ENCODE measurements at places on chromosomes 3 and 15.

GRCh38 chr15:81478354-81478753 is 104.3 kb upstream of the TMC3 start:
- no peak for DNase-seq

DNA sequence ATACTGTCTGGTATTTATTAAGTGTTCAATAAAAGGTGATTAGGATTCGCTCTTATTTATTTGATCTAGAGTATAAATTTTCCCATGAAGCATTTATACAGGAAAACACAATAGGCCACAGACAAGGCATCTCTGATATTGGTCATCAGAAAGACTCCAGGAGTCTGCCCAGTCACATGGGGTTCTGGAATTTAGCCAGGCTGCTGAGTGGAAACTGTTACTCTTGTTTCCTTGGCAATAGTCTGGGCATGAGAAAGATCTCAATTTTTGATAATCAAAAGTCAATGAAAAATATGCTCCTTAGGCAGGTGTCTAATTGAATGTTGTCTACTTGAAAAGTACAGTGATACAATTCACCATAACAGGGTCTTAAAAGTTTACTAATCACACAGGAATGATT is 161.2 kb downstream of the FRMD5 start:
- no peak for DNase-seq

GRCh38 chr15:81747482-81747881 is 298.3 kb downstream of the MEX3B start:
- DNase-seq = no peak

GRCh38 chr3:59710554-59710953 is 660.7 kb upstream of the CFAP20DC start:
- DNase-seq = no peak

- DNase-seq = no peak
Observed at GRCh38 chr3:156471431-156471830, 83.5 kb downstream of the SSR3 start.

DNA sequence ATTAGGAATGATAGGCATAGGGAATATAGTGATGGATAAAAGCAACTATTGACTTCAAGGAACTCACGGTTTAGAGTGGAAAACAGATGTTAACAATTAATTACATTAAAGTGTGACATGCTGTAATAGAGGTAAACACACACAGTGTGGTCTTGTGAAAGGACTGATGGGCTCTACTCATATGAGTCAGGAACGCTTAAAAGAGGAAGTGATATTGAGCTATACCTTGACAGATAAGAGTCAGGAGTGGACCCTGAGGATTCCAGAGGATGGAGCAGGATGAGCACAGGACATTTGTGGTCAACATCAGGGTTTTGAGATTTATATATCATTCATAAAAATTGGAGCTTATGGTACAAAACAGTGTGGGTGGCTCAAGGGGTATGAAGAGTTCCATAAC is 11.0 kb downstream of the EXOG start:
- no peak for DNase-seq

DNA sequence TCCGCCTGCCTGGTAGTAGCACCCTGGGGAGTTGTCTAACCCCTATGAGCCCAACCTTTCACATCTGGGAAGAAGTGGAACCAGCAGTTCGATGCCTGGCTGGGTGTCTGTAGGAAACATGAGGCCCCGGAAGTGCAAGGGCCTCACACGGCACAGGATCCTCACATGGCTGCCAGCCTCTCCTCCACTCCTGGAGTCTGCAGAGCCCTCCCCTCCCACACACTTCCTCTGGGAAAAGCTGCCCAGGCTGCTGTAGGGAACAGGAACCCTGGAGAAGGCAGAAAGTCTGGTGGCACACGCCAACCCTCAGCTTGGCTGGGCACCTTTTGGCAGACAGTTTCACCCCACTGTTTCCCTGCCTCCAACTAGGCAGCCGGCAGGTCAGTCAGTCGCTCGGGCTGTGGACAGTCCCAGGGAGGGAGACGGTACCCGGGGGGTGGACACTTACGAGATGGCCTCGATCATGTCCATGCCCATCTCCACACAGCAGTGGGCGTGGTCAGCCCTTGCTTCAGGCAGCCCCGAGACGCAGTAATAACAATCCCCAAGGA is 118.4 kb downstream of the ADCY5 start:
- DNase-seq = no peak

DNA sequence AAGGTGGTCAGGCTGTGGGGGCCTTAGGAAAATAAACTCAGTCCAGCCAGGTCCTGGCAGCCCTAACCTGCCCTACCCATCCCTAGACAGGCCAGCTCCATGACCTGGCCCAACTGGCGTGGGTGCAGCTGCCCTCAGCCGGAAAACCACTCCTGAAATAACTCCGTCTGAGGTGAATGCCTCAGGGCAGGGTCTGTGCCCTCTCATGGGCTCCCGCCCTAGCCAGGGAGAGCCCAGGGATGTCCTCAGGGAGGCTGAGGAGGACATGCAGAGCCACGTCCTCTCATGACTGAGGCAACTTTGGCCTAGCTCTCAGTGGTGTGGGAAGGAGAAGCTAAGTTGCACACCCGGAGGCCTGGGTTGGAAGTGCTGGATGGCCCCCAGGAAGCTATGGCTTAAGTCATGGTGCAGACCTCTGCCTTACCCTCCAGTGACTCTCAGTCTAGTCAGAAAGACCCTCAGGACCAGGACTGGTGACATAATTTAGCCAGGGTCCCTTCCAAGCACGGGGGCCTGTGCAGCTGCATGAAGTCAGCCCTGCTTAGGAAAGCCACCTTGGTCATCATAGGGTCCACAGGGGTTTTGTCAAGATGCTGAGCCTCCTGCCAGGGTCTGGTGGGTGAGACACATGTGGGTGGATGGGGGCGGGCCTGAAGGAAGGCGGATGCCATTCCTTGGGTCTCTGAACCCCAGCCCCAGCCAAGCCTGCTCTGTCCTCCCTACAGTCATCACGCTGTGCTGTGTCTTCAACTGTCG is 7.4 kb downstream of the TMIE start:
- no peak for DNase-seq

GRCh38 chr3:21330293-21330692 is 420.7 kb downstream of the ZNF385D start:
- DNase-seq = no peak

- no peak for DNase-seq
Observed at GRCh38 chr3:188855675-188856074, 316.1 kb upstream of the TPRG1 start.

GRCh38 chr15:67794832-67795574 is 30.3 kb upstream of the SKOR1 start:
- DNase-seq = no peak

DNA sequence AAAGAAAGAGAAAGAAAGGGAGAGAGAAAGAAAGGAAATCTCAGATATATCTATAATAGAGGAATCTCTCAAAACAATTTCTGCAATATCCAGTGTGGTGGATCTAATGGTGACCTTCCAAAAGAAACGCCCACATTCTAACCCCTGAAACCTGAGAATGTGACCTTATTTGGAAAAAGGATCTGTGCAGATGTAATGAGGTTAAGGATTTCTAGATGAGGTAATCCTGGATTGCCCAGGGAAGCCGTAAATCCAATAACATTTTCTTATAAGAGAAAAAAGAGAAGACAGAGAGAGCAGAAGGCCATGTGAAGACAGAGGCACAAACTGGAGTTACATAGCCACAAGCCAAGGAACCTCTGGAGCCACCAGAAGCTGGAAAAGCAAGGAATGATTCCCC is 307.6 kb downstream of the ZBTB20 start:
- DNase-seq = no peak

- DNase-seq = no peak
Observed at GRCh38 chr3:115095236-115095635, 51.9 kb downstream of the ZBTB20 start.

DNA sequence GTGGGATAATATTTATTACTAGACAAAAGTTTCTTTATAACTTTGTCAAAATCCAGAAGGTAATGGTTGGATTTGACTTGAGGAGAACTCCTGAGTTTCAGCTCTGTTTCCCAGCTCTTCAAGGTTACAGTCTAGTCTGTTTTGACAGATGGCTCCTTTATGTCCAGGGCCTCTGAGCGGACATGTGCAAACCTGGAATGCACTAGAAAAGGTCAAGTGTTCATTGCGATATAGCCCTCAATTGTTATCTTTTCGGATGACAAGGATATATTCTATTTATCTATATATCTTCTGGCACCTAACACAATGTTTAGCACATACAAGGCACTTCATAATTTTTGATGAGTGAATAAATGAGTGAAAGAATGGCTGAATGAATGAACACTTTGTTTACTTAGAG is 513.2 kb upstream of the GOLIM4 start:
- no peak for DNase-seq

- no peak for DNase-seq
Observed at GRCh38 chr3:170942011-170942410, 33.6 kb upstream of the EIF5A2 start.

- no peak for DNase-seq
Observed at GRCh38 chr15:91469632-91470567, 369.8 kb downstream of the SV2B start.

DNA sequence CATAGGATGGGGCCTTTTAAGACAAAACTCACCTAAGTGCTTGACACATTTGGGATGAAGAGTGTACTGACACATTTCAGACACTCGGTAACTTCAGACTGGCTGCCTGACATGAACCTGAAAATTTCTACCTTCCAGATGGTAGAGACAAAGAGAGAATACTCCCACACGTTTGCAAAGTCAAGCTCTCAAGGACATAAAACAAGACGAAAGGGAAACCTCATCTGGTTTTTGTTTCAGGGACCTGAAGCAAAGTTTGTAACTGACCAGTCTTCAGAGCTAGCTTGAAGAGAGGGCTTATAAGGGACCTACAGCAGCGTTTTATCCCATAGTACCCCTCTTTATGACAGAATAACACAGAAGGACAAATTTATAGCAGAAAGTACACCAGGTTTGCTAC is 41.9 kb downstream of the ZNF621 start:
- DNase-seq = no peak

DNA sequence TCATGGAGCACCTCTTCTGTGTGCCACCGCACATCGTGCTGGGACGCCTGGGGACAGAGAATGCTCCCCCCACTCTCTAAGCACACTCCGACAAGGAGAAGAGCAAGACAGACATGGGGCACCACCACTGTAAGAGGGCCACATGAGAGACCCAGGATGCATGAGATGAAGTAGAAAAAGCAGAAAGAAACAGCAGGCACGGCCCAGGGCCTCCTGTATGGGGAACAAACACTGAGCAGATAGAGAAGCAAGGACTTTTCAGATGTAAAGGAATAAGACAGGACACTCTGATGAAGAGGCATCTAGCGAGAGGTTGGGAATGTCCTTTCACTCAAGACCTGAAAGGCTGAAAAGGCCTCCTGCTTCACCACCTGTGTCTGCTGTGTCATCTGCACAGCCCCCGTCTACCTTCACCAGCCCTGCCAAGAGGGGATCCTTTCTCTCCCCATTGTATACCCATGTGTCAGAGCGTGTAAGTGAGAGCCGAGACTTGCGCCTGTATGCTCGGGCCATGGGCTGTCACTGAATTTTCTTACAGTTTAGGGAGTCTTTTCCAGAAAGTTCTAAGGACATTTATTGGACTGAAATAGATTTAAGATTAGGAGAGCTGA is 125.6 kb downstream of the LRRK1 start:
- no peak for DNase-seq

DNA sequence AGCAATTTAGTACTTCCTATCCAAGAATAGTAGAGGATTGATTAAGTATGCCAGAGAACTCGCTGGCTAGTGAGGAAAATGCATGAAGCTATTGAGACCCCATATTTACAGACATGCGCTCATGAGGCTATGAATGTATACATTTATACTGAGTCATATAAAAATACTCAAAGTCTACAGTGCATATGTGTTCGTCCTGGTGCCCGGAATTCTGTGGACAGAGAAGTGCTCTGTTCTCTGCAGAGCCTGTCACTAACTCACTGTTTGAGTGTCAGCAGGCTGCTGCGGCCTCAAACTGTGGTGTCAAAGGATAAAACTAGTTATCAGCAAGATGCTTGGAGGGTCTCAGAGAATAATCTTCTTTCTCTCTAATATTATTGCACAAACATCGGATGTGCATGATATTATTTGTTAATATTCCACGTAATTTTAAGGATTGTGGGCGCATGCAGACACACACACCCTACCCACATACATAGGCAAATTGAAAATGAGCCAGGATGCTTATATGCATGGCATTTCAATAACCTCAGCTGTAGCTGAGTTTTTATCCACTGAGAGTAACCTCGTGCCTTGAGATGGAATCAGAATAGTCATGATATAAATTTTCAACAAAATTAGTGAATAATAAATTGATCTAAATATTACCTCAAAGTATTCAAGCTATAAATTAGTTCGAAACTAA is 50.0 kb upstream of the TSC22D2 start:
- no peak for DNase-seq

- no peak for DNase-seq
Observed at GRCh38 chr3:53551324-53551723, 56.9 kb downstream of the CACNA1D start.

DNA sequence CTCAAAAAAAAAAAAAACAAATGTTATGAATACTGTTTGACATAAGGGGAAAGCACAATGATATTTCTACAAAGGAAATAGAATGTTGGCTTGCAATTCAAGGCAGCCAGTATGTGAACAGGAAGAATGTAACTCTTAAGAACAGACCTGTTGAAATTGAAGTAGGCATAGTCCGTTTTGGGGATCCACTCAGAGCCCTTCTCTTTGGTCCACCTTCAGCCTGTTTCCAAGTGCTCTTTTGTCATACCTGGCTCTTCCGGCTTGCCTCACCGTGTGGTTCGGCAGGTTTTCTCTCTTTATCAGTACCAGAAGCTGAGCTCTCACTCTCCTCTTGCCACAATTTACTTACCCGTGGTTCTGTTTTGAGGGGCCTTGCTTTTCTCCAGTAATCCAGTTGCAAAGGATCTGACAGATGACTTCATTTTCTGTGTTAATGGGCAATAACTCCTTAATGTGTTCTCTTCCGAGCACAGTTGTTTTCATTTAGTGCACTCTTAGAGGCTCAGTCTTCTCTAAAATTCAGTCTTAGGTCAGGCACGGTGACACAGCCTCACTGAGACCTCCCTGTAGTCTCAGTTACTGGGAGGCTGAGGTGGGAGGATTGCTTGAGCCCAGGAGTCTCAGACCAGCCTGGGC is 6.7 kb downstream of the ABHD17C start:
- DNase-seq = no peak

GRCh38 chr3:180594631-180595558 is 7.1 kb upstream of the TTC14 start:
- no peak for DNase-seq

- DNase-seq = peak; percentile 10
Observed at GRCh38 chr3:139676632-139677387, 962 bp downstream of the NMNAT3 start.

DNA sequence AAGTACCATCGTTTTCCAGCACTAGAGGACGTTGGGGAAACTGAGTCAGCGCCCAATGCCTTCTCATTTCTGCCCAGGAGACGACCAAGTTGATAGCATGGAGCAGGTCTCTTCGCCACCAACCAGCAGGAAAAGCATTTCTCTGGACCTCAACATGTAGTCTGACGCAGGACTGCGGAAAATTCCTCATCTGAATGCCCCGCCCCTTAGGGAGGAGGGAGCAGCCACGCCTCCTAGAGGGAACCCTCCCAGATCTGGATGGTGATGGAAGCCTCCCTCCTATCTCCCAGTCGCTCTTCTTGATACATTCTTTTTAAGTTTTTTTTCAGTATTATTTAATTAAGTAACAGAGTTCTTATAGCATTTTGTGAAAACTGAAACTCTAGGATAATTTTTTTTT is 17.4 kb upstream of the MINDY4B start:
- no peak for DNase-seq

Data from inflammatory macrophage treated with lipopolysaccharide for 1 hour (primary cell).